Urothelium cell line (cell line): ENCODE measurements at places on chromosomes 5 and 9.

DNA sequence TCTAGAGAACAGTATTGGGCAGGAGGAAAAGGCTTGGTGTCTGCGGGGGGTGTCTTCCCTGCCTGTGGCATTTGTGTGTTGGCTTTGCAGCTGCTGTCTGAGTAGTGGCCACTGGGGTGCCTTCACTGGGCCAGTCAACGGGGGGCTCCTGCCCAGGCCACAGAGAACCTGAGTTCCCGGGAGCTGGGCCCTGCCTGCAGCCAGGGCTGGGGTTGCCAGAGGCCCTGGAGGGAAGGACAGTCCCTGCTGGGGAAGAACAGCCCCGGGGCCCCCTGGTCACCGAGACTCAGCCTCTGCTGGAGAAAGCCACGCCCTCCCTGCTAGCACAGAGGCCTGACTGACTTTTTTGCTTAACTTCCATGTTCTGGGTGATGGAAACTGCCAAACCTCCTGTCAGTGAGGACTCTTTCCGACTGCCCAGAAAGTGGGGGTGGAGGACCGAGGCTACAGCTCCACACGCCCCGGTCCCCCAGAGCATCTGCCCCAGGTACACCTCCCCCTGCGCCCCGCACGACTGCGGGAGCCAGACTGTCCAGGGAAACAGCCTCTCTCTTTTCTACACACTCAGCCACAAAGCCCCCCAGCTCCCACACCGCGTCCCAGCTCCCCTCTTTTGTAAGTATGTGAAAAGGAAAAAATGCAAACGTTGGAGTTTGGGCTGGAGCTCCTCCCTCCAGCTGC, 133.4 kb downstream of the DAB2IP start:
- no peak for DNase-seq

GRCh38 chr9:128362774-128363173, 8.4 kb upstream of the URM1 start:
- no peak for DNase-seq

DNA sequence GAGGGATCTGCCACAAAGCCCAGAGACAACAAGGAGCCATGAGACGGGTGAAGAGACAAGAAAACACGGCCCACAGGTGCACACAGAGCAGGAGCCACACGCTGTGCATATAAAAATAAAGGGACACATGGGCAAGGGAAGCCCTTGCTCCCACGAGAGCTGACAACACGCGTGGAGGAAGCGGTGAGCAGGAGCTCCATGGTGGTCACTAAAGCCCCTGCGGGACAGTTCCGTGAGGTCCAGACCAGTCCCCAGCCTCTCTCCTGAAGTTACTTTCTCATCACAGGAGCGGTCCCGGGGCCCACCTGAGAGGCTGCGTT, 90.7 kb downstream of the CAMSAP1 start:
- no peak for DNase-seq

DNA sequence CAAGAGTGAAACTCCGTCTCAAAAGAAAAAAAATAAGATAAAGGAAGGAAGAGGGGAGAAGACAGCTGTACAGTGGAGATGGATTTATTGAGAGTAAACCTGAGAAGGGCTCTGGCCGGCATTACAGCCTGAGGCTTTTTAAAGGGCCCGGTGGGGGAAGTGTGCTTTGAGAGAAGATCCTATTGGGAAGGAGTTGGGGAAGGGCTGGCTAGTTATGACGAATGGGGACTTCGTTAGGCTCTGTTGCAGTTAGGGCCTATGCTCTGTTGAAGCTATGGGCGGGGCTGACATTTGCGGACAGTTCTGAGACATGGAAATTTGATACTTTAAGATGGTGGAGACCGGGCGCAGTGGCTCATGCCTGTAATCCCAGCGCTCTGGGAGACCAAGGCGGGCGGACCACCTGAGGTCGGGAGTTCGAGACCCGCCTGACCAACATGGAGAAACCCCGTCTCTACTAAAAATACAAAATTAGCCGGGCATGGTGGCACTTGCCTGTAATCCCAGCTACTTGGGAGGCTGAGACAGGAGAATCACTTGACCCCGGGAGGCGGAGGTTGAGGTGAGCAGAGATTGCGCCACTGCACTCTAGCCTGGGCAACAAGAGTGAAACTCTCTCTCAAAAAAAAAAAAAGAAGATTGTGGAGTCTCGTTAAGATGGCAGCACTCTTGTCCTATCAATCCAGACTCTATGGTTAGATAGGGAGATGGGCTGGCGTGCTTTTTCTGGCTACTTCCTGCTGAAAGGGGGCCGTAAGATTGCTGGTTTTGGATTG, 33.2 kb downstream of the C9orf50 start:
- DNase-seq = no peak

- no peak for DNase-seq
Measured at GRCh38 chr5:44389823-44390143, 563 bp upstream of the FGF10 start.

- DNase-seq = no peak
Measured at GRCh38 chr9:123378025-123378424, 22.0 kb downstream of the CRB2 start.

- no peak for DNase-seq
Measured at GRCh38 chr9:34759432-34760134, 49.6 kb upstream of the CCL21 start.

GRCh38 chr5:123807177-123807945, 295.4 kb downstream of the CSNK1G3 start:
- DNase-seq = no peak

GRCh38 chr9:88425538-88425950, 37.3 kb downstream of the SPIN1 start:
- DNase-seq = peak; percentile 13

- DNase-seq = no peak
Measured at GRCh38 chr5:8861764-8862163, 684.1 kb downstream of the SEMA5A start.

DNA sequence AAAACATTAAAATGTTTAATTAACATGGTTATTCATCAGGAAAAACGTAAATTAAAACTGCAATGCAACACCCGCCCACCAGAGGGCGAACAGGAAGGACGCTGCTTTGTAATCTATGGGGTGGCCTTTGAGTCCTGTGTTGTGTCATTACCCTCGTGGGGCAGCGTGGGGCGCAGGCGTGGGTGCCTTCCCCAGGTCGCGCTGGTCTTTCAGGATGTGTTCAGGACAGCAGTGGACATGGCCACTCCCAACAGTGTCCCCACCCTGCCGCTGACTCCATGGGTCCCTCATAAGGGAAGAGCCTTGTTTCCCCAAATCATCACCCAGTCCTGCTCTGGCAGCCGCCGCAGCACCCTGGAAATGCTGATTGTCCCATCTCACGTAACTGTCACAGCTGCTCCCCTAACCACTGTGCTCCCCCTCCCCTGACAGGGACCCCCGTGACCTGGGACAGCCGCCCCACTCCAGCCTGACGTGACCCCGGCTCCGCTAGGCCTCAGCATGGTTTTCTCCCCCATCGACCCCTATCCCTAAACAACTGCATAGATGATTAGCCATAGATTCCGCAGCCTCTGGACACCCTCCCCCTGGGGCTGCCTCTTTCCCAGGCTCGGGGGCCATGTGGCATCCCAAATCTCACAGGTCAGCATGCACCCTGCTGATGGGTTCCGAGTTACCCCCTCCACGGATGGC, 36.4 kb downstream of the GLT6D1 start:
- DNase-seq = peak; percentile 49

DNA sequence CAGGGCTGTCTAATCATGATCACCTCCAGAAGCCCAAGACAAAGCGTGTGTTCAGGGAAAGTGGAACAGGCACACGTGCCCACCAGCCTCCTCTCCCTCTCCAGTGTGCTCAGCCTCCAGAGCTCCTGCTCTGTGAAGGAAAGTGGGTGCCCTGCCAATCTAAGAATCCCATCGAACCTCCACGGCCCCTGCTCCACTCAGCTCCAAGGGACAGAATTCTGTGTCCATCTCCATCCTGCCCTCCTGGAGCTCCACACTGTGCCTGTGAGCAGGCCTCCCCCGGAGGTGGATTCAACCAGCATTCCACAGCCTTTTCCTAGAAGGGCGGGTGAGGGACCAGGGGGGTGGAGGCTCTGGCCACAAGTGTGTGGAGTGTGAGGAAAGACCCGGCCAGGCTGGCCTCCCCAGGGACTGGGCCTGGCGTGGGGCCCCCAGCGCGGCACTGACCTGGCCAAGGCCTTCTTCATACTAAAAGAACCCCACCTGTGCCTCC, 6.0 kb downstream of the EEIG1 start:
- no peak for DNase-seq

DNA sequence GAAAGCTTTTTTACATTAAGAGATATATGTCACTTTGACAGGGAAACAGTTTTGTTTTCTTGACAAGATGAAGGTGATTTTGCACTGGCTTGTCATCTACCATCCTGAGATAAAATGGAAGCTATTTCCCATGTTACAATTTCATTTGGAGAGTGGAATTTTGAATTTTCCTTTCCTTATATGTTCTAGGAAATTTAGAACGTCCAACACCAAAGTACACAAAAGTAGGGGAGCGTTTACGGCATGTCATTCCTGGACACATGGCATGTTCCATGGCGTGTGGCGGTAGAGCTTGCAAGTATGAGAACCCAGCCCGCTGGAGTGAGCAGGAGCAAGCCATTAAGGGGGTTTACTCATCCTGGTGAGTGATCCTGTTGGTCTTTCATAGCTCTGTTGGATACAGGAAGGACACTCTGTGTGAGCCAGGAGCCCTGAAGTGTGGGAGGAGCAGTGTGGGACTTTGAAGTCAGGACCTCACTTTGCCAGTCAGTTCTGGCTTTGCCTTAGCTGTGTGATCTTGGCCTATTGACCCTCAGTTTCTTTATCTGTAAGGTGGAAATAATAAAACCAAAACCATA, 887 bp downstream of the PTPDC1 start:
- no peak for DNase-seq
